ENCODE measurements at places on chromosomes 2 and 18. TPM values are rescaled to one million over a fixed set of nuclear protein-coding genes. Genes with fewer than 3 reads are reported as not detected.
A peak's percentile ranks its signal among the peaks of the same experiment; 100 is the strongest.

DNA sequence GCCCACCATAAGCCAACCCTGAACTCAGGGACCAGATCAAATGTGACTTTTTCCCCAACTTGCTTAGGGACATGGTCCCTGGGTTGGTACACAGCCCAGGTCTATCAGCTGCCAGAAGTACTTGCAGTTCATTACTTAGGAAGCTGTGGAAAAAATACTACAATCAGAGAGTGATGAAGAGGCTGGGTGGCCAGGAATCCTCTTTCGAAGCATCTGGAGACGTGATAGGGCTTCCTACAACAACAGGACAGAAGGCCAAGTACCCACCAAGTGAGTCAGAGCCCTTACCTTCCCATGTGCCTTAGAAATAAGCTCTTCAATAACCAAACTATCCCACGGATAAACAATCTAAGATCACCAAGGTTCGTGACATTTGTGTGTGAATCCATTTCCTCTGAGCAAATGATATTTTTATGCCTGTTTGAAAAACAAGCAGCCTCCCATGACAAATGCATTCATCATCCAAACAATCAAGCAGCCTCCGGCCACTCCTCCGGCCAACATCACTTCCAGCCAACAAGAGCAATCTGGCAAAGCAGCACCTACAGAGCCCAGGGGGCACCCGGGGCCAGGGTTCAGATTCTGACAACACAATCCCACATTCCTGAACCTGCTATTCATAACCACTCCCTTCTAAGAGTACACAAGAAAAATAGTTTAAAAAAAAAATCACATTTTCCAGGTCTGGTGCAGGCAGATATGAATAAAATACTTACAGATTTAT lies 26.4 kb downstream of the TBC1D8 start:
- DNase-seq = peak; percentile 81

LIMS4 gene
- 4.5 TPM for total RNA-seq

SIGLEC15 gene
- total RNA-seq = not detected

IKZF2 gene
- 5.6 TPM for total RNA-seq

HOXD9 gene
- not detected for total RNA-seq

AUP1 gene
- 50.0 TPM for total RNA-seq

- no peak for DNase-seq
Observed at GRCh38 chr2:114008720-114009119, 118.8 kb downstream of the ACTR3 start.

DNA sequence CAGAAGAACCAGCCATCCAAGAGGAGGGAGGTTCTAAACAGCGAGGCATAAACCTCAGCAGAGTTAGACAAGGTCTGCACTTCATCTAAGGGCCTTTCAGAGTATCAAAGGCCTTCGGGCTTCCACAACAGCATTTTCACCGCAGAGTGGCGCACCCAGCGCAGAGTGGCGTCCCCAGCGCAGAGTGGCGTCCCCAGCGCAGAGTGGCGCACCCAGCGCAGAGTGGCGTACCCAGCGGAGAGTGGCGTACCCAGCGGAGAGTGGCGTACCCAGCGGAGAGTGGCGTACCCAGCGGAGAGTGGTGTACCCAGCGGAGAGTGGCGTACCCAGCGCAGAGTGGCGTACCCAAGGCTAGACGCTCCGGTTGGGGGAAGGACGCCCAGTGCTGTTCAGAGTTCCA lies 137.9 kb downstream of the ZNF516 start:
- peak; percentile 46 for DNase-seq

DNA sequence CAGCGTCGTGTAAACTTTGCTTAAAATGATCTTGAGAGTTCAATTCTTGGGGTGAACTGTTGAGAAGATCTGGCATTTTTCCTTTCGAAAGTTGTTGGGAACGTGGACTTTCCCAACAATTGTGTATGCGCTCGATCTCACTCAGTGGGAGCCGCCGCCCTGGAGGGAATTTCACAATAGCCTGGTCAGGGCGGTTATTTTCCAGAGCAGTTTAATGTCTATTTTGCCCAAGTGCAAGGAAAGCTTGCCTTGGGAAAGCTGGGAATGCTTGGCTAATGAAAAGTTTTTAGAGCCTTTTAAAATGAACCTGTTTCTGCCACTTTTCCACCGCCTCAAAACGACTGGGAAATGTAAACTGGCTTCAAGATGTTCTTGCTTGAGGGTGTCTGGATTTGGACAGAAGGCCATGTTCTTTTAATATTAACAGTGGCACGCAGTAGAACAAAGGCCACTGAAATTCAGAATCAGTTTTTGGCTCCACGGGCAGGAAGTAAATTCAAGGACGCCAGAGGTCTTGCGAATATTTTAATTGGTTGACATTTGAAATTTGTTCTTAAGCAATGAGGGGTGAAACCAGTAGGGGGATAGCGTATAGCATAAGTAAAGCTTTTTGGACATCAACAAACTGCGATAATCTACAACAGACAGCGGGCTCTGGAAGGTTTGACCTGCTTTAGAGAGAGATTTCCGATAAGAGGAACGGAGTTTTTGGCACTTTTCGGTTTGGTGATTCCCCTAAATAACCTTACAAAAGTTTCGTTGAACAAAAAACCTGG lies 1.2 kb downstream of the CFLAR start:
- DNase-seq = peak; percentile 86

DNA sequence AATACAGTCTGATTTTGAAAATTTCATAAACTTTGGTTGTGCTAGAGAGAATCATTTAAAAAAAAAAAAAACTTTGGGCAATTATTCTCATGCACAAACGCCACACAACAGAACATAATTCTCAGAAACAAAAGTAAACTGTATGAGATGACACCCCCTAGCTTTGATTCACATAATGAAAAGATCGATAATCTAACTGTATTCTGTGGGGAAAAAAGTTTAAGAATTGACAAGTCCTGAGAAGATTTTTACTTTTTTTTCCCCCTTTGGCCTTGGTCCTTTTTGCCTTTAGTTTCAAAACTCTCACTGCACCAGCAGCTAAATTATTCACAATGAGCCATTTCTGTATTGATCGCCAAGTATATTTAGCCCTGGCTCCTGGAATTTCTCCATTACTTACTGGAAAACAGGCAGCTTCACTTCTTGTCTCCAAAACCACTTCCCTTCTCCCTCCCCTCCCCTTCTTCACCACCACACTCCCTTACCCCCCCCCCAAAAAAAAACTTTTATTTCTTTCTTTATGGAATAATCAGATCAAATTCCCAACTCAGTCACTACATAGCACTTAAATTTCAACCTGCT lies 2.0 kb downstream of the IKZF2 start:
- DNase-seq = no peak

IL1RN gene
- 0.59 TPM for total RNA-seq

DNA sequence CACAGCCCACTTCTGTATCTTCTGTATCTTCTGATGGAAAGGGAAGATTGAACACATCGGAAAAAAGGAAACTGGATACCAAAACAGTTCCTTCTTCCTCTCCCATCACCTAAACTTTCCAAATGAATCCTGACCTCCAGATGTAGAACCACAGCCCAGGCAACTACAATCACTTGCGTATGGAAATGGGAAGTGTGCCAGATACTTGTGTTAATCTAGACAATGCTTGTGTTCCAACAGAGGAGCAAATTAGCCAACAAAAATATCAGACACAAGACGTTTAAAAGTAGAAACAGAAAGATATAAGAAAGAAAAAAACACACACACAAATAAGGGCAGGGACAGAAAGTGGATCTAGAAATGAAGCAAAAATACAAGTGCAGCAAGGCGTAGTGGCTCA lies 31.4 kb upstream of the DUSP2 start:
- no peak for DNase-seq

CD302 gene
- 10.8 TPM for total RNA-seq

GRCh38 chr2:60440079-60440766 lies 113.2 kb downstream of the BCL11A start:
- DNase-seq = no peak

DNA sequence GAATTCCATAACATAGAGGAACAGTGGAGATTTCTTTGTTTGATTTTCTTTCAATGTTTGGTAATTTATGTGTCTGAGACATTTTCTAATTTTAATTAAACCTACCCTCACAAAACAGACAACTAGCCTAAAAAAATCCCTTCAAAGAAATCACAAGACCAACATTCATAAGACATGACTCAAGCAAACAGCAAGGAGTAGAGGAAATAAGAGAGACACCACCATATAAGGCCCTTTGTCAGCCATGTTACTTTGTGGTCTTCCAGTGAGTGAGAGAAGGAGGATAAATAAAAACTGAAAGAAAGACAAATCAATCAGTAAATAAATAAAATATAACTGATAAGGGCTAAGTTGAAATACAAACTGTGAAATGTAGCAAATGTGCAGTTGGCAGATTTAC lies 830.8 kb upstream of the SLC39A10 start:
- DNase-seq = no peak

GRCh38 chr2:12612671-12613070 lies 104.1 kb upstream of the TRIB2 start:
- DNase-seq = no peak

DNA sequence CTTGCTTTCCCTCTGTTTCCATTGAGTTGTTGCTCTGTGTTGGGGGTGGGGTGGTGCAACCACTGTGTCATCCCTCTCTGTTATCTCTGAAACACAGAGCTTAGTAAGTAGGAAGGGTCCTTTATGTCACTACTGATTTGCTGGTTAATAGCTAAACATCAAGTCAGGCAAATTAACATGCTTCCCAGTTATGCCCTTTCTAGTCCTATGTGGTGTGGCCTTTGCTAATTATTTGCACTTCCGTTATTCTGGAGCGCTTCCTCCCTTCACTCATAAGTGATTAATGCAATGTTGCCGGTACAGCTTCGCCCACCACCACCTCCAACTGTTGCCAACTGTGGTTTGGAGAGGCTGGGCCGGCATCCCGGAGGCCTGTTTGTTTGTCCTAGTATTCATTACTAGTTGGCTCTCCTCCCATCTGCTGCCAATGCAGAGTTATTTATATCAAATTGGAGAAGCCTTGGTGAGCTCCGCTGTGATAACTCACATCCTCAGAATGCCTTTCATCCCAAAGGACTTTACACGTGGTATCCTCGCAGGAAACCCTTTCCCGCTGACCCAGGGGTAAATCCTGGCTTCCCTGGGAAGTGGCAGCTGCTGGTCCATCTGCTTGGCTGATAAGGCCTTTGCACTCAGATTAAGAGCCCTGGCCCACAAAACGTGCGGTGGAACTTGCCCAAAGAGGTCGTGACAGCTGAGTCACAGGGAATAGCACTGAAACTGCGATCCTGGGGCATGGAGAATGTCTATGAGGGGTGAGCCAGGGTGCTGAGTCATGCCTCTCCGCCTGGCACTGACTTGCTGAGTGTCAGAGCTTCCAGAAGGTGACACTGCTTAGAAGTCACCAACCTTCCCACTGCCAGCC lies 72.0 kb upstream of the ZCCHC2 start:
- DNase-seq = peak; percentile 89
